Activated CD4-positive, CD25-positive, alpha-beta regulatory T cell (primary cell): ENCODE measurements at places on chromosomes 11 and 22.

DNA sequence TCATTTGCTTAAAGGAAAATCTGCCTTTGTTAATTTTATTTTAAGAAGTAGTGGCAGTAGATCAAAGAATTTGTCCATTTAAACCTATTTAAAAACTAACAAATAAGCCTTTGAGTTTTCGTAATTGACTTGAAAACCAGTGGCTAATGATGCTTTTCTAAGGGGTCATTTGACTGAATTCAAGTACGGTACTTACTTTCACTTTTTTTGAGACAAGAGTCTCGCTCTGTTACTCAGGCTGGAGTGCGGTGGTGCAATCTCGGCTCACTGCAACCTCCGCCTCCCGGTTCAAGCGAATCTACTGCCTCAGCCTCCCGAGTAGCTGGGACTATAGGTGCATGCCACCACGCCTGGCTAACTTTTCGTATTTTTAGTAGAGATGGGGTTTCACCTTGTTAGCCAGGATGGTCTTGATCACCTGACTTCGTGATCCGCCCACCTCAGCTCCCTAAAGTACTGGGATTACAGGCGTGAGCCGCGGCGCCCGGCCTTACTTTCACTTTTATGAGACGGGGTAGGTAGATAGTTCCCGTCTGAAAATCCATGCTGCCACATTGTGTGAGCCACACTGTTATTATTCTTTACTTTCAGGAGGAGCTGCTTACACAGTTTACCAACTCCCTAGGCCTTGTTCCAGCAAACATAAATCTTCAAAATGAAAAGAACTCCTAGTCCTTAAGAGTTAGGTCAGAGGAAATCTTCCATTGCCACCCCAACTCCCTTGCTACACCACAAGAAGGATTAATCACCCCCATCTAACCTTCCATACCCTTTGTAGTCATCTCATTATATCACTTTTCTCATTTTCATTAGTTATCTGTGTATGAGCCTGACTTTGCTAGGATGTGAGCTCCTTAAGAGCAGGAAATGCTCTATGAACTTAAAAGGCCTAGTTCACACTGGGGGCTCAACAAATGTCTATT, 926.6 kb upstream of the CCDC90B start:
- no peak for DNase-seq

DNA sequence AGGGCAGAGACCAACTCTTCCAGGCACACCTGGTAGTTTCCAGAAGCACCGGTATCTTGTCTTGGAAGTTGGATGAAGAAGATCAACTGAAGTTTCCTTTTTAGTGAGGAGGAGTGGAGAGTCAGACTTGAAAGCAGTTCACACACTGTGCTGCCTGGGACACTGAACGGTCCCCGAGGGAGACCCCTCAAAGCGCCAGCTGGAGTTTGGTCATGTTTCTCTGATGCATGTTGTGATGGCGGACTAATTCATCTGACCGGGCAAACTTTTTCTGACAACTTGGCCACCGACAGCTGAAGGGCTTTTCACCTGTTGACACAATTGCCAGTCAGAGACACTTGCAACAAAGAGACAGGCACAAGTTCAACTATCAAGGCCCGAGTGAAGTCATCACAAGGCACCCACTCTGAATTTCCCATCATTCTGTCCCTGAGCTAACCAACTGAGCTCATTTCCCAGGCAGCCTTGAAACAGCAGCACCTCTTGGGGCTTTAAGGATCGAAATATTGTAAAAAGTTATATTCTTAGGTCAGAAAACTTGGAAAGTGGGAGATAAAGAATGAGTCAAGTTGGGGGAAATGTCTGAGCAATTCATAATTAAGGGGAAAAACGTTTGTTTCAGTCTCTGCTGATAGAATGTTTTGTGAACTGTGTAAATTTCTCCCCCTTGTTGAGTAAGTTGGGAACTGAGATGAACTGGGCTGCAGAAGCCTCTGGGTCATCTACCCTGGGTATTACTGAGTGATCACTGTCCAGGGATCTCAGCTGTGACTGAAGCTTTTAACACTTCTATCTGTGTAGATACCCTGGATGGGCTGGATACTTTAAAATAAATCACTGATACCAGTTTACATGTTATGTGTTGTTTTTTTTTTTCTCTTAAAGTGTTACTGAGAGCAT, 46.2 kb downstream of the WT1 start:
- DNase-seq, result no peak

DNA sequence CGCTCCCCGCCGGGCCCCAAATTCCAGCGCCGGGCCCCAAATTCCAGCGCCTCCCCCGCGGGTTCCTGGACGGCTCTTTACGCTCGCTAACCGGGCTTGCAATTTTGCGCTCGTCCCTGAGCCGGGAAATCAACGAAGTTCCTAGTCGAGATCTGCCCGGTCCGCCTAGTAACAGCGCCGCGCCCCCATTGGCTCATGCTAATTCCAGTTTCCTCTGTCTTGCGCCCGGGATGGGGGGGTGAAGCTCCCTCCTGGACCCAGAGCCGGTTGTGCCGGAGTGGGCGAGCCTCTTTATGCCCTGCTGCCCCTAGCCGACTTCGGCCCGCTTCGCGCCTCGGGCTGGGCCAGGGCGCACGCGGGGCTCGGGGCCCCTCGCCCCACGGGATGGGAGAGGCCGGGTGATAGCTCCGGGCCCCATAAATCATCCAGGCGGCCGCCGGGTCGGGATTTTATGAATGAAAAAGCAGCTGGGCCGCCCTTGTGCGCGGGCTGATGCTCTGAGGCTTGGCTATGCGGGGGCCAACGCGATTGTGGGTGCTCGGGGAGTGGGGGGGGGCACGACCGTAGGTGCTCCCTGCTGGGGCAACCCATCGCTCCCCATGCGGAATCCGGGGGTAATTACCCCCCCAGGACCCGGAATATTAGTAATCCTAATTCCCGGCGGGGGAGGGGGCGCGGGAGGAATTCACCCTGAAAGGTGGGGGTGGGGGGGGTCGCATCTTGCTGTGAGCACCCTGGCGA, 1.8 kb upstream of the CCND1 start:
- no peak for DNase-seq

GRCh38 chr22:49540913-49541692, 286.6 kb downstream of the BRD1 start:
- DNase-seq, result no peak

DNA sequence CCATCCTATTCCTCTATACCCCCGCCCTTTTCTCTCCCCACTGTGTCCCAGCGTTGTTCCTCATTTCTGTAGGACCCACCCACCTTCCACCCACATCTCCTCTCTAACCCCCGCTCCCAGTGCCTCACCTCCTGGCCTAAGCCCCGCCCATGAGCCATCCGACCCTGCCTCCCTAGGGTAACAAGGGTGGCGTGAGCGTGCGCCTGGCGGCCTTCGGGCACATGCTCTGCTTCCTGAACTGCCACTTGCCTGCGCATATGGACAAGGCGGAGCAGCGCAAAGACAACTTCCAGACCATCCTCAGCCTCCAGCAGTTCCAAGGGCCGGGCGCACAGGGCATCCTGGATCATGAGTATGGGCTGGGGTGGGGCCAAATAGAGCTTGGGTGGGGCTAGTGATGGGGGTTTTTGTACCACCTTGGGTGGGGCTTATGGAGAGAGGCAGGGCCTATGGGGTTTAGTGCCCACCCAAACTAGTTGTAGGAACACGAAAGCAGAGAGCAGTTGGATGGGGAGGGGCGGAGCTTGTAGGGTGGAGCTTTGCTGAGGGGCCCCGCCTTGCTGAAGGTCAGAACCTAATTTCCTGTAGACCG, 4.5 kb downstream of the INPP5J start:
- no peak for DNase-seq

GRCh38 chr11:1796413-1797011, 32.8 kb upstream of the CTSD start:
- DNase-seq, result no peak

DNA sequence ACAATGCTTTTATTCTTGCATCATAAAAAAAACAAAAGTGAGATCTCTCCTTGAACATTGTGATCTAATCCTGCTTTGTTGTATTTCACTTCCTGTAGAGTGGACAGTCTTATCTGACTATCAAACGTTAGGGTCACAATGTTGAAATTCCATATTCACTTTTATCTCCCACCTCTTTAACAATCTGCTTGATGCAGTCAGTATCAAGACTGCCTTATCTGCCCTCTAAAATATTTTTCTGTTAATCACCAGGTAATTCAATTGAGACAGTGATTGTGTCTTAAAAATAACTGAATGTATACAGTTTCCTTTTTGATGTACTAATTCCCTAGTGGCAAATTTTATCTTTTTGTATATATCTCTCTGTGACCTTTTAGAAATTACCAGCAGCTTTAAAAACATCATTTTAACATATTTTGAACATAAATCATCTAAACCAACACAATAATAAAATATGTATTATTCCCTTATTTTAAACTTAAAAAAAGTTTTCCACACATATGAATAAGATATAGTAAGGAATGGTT, 143.1 kb upstream of the MPPED2 start:
- DNase-seq, result no peak

DNA sequence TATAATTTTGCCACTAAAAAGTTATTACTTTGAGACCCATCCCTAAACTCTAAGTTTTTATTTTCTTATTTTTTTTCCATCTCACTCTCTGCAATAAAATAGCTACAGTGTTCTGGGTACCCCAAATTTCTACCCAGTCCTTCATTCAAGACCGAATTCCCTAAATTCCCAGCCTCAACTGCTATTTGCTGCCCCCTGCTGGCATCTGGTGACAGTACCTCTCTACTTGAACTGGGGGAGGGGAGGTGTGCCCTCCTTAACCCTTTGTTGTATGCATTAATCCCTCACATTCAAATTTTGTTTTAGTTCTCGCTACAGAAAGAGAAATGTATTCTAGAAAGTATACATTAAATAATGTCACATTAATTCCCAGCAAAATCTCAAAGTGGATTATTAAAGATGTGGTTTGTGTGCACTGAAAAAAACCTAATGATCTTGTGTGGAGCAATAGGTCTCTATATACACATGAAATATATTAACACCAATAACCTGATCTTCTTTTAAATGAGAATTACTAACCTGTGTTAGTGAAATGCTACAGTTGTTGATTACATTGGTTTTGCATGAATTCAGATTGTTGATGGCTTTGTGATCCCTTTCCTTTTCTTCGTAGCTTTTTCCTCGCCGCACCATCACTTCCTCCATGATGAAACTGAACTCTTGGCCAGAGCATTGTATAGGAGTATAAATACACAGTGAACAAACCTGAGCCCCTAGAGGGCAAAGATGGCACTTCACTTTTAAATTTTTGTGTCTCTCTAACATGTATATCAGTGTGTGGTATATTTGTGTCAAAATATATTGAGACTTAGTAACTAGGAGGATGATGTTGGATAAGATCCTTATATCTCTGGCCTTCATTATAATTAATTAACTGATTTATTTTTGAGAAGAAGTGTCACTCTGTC, 590.0 kb downstream of the METTL15 start:
- no peak for DNase-seq

GRCh38 chr22:20131597-20131858, at the start of gene ZDHHC8:
TSS of gene ZDHHC8 (plus strand) at chr22:20131804. CDS start at chr22:20131948, 144 bp downstream.
- DNase-seq, result no peak

GRCh38 chr11:81869351-81870065, 864.2 kb downstream of the FAM181B start:
- DNase-seq, result peak; percentile 56

DNA sequence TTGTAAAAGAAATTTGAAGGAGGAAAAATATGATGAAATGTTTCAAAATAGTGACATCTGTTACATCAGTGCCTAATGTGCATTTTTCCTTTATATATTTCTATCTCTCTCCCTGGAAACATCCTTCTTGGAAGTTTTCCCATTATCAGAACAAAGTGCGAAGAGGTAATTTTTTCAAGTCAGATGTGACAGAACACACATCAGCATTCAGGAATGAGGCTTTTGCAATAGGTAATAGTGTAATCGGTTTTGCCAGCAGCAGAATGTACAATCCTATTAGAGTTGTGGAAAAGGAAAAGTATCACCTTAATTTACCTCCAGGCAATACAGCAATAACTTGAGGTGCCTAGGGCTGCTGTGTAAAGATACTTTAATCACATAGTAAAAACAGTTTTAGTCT, 275.8 kb downstream of the FAT3 start:
- no peak for DNase-seq

- DNase-seq, result no peak
Observed at GRCh38 chr11:2205981-2206690, 34.5 kb upstream of the TH start.

DNA sequence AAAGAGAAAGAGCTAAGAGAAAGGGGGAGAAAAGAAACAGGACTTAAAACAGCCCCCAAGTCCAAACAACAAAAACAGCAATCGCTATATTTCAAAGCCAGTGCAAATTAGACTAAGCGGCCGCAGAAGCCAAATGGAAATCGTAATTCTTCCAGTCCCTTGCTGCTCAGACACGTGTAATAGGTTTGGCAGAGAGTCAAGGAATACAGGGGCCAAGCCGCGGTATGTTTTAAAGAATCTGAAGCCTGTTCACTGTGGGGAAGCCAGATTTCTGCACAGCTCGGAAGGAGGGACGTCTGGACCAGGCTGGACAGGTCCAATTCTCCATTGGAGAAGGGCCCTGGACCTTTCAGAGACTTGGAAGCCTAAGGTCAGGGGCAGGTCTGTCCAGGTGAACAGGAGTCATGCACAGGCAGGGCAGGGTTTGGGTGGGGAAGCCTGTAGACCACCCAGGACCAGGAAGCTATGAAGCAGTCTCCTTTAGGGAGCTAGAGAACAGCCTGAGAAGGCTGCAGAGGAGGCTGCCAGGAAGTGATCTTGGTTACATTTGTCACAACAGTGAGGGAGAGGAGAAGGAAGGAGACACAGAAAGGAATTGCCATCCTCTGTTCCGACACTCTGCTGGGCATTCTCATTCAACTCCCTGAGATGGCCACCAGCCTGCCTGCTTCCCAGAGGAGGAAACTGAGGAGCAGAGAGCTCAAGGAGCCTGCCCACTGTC, 265.5 kb upstream of the ISX start:
- DNase-seq, result no peak

DNA sequence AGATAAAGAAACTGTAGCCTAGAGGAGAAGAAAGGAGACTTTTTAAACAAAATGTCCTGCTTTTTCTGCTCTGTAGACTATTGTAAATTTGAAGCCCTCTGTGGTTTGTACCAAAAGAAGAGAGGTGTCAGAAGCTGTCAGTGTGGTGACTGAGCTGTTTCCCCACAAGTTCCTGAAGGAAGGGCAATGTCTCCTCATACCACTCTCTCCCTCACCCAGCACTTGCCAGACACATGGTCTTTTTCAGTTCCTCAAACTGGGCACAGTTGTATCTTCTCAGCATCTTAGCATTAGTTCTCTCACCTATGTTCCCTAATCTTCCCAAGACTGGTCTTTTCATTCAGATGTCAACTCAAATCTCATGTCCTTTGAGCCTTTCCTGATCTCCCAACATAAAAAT, 4.3 kb downstream of the BCO2 start:
- no peak for DNase-seq

- no peak for DNase-seq
Observed at GRCh38 chr11:22192642-22193347, at the start of gene ANO5. TSS of gene ANO5 (plus strand) at chr11:22193085. CDS start at chr11:22193493, 408 bp downstream.

DNA sequence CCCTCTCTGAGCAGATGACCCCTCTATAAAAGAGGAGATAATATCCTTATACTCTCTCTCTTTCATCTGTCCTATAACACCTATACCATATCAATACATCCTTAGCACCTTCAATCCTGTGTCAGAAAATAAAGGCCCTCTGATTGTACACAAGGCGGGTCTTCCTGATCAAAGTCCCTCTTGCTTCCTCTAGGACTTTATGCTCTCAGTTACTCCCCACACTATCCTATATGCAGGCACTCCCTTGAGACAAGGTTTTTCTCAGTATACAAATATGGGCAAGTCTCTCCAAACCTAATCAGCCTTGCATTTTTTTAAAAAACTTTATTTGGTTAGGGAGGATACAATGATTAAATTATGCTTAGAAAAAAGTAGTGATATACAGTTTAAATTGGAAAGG, 17.3 kb upstream of the HORMAD2 start:
- DNase-seq, result no peak

- DNase-seq, result no peak
Observed at GRCh38 chr22:35445933-35446332, 46.0 kb downstream of the MCM5 start.

GRCh38 chr11:119030029-119030328, 698 bp downstream of the SLC37A4 start:
- no peak for DNase-seq
